ENCODE measurements at places on chromosomes 13 and 19.

DNA sequence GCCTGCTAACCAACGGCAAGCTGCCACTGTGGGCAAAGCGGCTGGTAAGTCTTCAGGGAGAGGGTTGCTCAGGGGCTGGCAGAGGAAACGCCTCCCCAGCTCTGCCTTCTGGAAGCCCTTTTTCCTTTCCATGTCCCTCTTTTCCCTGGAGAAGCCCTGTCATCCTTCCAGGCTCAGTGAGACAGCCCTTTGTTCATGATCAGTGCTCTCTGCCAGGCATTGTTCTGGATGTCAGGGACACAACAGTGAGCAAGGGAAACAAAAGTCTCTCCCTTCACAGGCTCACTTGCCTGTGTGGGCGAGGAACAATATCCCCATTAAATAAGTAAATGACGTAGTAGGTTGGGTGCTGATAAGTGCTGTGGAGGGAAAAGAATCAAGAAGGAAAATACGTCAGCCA, 13.9 kb upstream of the OVOL3 start:
- no peak for DNase-seq

DNA sequence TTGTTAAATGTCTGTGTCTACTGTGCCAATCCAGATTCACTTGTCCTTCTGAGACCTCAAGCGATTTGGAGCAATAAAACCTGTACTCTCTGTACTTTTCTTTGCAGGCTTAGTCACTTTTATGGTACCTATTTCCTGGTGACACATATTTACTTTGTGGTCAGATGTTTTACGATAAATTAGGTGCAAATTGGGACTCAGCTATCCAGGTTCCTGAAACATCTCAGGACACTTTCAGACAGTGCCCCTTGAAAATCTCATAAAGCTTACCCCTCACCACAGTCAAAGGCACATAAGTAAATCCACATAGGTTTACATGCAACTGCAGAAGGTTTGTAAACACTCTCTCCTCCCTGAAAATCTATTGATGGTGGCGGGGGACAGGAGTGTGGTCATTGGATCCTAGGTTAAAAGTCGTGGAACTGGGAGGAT, 438.8 kb downstream of the EFNB2 start:
- no peak for DNase-seq

- DNase-seq, result no peak
These were observed 26.7 kb downstream of the TSC22D1 start for GRCh38 chr13:44549476-44549875.

- DNase-seq, result no peak
These were observed 1.3 kb downstream of the FIZ1 start for GRCh38 chr19:55598034-55598433.

- no peak for DNase-seq
These were observed 6.7 kb upstream of the F2RL3 start for GRCh38 chr19:16882146-16882545.

- DNase-seq, result no peak
These were observed 36.4 kb downstream of the SLC10A2 start for GRCh38 chr13:103029798-103030197.

GRCh38 chr13:29909975-29910674, 59.7 kb upstream of the UBL3 start:
- DNase-seq, result no peak

DNA sequence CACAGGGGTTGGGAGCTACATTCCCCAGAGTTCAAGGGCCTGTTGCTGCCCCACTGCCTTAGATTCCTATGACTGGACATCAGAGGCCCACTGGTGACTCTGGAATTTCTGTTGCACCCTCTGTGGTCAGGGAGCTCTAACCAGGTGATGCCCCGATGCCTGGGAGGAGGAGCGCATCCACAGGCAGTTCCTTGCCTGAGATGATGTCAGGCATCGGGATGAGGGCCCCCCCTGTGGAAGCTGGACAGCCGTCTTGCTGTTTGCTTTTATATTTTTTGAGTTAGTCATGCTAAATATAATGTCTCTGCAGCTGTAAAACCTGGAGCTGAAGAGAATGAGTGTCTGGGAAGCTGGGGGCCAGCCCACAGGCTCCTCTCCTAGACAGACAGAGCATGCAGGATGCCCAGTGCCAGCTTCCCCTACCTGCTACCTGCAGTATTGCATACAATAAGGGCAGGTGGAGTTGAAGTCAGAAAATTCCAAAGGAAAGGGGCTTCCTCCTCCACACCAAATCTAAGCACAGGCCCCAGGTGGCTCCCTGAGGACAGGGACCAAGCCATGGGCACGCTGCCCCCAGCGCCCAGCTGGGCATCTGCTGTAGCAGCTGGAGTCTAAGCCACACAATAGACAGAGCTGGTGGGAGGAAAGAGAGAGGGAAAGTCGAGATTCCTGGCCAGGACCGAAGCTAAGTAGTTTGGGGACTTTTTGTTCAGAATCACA, 16.2 kb downstream of the COL4A2 start:
- DNase-seq, result no peak

- no peak for DNase-seq
These were observed 339.4 kb downstream of the TEX29 start for GRCh38 chr13:111659842-111660241.
